ENCODE measurements at places on chromosomes 2 and 18.

DNA sequence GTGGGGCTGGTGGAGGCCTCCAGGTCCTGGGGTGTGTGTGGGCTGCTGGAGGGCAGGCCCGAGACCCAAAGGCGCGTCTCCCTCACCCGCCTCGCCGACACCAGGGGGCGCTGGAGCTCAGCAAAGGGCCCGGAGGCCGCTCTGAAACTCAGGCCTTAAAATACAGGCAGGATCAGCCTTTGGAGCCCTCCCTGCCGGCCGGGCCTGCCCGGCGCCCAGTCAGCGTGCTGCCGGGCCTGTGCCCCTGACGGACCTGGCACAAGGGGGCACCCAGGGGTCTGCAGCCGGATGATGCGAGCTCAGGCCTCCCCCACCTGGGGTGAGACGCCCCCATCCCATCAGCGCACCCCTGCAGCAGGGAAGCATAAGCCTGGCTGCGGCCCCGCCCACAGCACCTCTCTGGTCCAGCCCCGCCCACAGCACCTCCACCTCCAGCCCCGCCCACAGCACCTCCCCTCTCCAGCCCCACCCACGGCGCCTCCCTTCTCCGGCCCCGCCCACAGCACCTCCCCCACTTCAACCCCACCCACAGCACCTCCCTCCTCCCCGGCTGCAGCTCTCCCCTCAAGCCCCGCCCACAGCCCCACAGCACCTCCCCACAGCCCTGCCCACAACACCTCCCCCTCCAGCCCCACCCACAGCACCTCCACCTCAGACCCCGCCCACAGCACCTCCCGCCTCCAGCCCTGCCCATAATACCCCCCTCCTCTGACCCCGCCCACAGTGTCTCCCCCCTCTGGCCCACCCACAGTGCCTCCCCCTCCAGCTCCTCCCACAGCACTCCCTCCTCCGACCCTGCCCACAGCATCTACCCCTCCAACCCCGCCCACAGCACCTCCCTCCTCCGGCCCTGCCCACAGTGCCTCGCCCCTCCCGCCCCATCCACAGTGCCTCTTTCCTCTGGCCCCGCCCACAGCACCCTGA lies 92.8 kb upstream of the OTOS start:
- DNase-seq, result peak; percentile 97

GRCh38 chr18:9433671-9434121 lies 41.6 kb upstream of the RALBP1 start:
- DNase-seq, result no peak

- DNase-seq, result no peak
Observed at GRCh38 chr2:99890568-99891427, 251.6 kb downstream of the AFF3 start.

- DNase-seq, result no peak
Observed at GRCh38 chr2:123906361-123906760, 118.7 kb upstream of the CNTNAP5 start.

- DNase-seq, result no peak
Observed at GRCh38 chr2:218827701-218828476, 3.7 kb downstream of the PRKAG3 start.

GRCh38 chr2:12435430-12436222 lies 281.1 kb upstream of the TRIB2 start:
- no peak for DNase-seq

DNA sequence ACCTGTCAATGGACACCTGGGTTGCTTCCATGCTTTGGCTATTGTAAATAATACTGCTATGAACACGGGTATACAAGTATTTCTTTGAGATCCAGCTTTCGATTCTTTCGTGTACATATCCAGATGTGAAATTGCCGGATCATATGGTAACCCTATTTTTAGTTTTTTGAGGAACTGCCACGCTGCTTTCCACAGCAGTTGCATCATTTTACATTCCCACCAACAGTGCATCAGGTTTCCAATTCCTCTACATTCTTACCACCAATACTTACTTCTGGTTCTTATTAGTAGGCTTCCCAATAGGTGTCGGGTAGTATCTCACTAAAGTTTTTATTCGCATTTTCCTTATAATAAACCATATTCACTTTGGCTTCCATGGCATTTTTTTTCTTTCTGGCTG lies 69.6 kb downstream of the PID1 start:
- no peak for DNase-seq

DNA sequence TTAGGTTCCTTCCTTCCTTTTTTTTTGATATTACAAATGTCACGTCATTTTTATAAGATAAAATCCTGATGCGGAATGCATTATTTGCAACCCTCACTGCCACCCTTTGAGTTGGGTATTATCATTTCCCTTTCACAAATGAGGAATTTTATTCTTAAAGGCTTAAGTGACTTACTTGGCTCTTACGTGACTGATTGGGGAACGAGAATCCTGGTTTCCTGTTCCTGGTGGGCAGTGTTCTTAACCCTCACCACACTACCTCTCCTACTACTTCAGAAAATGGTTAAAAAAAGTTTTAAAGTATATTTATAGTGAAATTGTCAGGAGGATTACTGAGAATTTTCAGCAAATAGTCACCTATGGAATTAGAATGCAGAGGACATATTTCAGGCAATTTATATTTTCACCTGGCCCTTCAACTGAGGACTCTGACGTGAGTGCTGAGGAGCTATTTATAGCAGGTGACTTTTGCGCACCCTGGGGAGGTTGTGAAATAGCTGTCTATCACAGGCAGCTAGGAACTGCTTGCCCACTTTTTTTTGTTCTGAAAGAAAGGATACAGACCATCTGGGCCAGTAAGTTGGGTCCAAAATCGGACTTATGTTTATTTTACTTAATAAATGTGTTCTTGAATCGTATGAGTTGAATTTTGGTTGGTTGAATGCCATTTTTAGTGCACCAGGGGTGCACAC lies 18.7 kb upstream of the RASGRP3 start:
- peak; percentile 34 for DNase-seq

DNA sequence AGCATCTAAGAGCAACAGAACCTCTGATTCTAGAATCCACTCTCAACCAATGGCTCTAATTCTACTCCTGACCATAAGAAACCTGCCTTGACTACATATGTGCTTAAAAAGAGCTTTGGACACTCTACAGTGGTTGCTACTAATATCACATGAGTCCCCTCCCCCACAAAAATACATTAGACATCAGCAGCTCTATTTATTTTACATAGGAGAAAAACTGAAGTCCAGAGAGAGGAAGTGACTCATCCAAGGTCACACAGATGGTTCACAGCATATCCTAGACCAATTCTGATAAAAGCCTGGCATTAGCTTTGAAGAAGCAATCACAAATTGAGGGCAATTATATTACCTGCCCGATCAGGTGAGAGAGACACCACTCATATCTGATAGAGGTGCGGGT lies 49.8 kb downstream of the ALK start:
- DNase-seq, result no peak

DNA sequence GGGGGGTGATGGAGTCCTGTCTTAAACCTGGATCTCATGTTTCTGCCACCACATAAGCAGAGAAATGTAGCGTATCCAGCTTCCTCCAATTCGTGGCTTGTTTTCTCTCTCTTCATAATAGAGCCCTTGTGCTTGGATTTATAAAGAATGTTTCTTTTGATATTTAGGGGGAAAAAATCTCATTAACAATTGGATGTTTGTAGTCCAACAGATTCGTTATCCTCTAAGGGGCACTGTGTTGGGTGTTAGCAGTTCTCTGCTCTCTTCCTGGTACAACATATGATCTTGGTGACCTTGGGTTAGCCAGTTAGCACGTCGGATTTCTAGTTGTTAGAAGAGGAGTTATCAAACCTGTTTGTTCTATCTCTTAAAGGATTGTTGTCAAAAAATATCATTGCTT lies 127.8 kb downstream of the FMNL2 start:
- DNase-seq, result no peak

DNA sequence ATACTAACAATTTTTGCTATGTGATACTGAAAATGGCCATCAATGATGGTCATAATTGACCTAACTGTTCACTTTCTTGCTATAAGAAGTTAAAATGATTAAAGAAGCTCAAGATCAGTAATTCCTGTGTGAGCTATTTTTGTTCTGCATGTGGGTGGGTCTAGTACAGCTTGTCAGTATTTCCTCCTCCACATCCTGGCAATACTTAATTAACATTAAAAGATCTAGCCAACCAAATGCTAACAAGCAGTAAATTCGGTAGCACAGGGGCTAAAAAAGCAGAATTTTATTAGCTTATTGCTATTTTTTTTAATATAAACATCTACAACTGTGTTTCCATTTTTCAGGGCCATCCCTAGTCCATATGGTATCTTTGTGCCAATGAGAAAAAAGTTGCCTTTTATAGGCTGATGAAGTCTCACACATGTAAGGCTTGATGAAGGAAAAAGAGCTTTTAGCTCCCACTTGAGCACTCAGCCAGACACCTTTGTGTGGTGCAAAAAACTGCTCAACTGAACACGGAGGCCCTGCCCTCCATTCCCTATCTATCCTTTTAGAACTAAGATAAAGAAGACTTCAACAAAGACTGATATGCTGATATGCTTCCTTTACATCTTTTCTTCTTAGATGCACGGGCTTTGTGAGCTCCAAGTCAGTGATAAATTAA lies 4.9 kb upstream of the PNO1 start:
- DNase-seq, result no peak

GRCh38 chr2:10522170-10522448 lies 74.0 kb upstream of the ODC1 start:
- no peak for DNase-seq

- no peak for DNase-seq
Observed at GRCh38 chr2:210478661-210479060, 2.1 kb upstream of the LANCL1 start.

- no peak for DNase-seq
Observed at GRCh38 chr18:75422341-75422910, 5.1 kb downstream of the SMIM21 start.

- no peak for DNase-seq
Observed at GRCh38 chr2:40228310-40228709, 223.6 kb downstream of the SLC8A1 start.

DNA sequence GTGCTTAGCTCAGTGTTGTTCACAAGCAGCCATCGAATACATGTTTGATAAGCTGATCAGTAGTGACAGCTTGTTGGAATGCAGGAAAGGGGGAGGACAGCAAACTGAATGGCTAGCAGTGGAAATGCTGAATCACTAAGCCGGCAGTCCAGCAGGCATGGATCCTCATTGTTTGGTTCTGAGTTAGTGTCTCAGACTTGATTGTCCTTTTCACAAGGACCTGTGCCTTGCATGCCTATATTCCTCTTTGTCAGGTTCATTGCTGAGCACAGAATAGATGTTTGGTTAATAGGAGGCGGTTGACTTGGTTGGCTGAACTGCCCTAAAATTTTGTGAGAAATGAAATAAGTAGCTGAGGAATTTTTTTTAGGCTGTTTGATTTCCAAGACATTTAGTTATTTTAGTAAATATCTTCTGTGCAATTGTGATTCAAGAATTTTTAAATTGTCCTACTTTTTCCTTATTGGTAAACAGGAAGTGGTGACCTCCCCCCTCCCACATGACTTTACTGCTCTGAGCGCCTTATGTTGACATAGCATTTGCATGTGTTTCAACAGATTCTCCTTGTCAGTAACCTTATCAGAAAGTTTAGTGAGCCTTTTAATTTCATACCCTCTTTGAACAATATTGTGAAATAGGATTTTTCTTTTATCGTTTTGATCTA lies 21.4 kb upstream of the STON1 start:
- DNase-seq, result no peak

GRCh38 chr18:35060122-35060815 lies 19.1 kb downstream of the MAPRE2 start:
- no peak for DNase-seq

DNA sequence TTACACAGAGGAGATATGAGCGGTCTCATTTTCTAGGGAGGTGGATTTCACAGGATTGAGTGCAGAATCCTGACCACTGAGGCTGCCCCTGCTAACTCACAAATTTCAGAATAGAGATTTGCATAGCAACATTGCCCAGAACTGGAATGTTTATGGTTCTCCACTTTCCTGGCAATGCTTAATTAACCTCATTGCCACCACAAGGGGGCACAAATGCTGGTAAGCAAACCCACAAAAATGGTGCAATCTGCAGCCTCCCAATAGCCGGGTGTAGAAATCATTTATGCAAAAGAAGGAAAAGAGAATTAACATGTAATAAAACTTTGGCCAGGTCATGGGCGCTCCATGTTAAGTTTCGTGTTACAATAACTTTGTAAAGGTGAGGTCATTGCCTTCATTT lies 112.4 kb downstream of the CYRIA start:
- peak; percentile 40 for DNase-seq

DNA sequence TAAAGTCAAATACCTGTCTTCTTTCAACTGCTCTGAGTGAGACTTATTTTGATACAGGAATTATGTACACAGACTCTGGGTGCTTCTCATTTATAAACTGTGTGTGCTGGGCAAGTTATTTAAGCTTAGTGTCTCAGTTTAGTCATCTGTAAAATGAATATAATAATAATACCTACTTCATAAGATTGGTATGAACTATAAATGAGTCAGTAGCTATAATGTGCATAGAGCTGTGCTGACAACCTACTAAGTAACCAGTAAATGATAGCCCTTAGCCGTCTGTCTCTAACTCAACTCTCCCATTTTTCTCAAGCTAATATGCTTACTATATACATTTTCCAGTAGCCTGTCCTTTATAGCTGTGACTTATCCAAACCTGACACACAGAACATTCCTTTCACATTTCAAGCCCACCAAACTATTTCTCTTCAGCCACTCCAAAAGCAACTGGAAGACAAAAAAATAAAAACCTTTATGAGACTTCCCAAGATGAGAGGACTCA lies 319.8 kb downstream of the ETAA1 start:
- no peak for DNase-seq

GRCh38 chr2:133362061-133362476 lies 206.2 kb downstream of the NCKAP5 start:
- DNase-seq, result no peak

GRCh38 chr2:239299218-239299939 lies 101.4 kb downstream of the HDAC4 start:
- DNase-seq, result no peak

- no peak for DNase-seq
Observed at GRCh38 chr2:196206804-196207203, 35.4 kb upstream of the STK17B start.

GRCh38 chr2:55966401-55967118 lies 43.0 kb upstream of the EFEMP1 start:
- no peak for DNase-seq

- no peak for DNase-seq
Observed at GRCh38 chr2:68434981-68435380, 32.1 kb downstream of the FBXO48 start.

DNA sequence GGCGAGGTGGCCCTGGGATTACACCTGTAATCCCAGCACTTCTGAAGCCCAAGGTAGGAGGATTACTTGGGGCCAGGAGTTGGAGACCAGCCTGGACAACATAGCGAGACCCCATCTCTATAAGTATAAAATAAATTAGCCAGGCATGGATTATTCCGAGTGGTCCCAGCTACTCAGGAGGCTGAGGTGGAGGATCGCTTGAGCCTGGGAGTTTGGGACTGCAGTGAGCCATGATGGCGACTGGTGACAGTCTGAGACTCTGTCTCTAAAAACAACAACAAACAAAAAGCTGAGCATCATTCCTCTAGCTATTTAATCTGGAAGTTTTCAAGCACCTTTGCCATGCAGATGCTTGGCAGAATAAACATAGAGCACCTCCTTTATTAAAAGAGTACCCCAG lies 21.8 kb upstream of the FAHD2A start:
- DNase-seq, result no peak

- DNase-seq, result peak; percentile 71
Observed at GRCh38 chr2:95062242-95063085, 37.0 kb downstream of the MAL start.

Data from NCI-H345 (cell line).